CD8-positive, alpha-beta memory T cell (primary cell): ENCODE measurements at places on chromosomes 12 and 14.
A peak's percentile ranks its signal among the peaks of the same experiment; 100 is the strongest.

- H3K36me3 ChIP-seq = peaks cover 21% of the 10 kb centered on the region
- peaks cover 4% of the 10 kb centered on the region for H3K4me1 ChIP-seq
- no peaks in the 10 kb centered on the region for H3K27me3 ChIP-seq
- no peak overlapping the region for H3K4me3 ChIP-seq
- DNase-seq = no peak
Measured at GRCh38 chr14:36313898-36314297, 6.5 kb downstream of the MBIP start.

DNA sequence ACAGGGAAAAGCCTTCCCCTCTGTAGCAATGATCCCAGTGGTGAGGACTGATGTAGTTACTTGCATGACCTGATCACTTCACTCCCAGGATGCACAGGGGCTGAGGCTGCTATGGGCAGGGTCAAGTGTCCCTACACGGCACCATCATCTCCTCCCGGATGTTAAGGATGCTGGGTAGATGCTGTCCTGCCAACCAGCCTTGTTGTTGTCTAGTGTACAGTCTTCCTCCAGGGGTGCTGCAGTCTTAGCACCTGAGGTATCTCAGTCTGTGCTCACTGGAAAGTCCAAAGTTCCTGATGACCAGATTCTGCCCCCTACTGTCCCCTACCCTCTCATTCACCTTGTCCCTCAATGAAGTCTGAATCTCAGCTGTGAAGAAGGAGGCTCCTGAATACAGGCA is 20.1 kb downstream of the CPM start:
- no peaks in the 10 kb centered on the region for H3K36me3 ChIP-seq
- H3K27ac ChIP-seq = no peak overlapping the region
- H3K4me1 ChIP-seq = no peaks in the 10 kb centered on the region
- DNase-seq = no peak
- H3K27me3 ChIP-seq = no peaks in the 10 kb centered on the region

DNA sequence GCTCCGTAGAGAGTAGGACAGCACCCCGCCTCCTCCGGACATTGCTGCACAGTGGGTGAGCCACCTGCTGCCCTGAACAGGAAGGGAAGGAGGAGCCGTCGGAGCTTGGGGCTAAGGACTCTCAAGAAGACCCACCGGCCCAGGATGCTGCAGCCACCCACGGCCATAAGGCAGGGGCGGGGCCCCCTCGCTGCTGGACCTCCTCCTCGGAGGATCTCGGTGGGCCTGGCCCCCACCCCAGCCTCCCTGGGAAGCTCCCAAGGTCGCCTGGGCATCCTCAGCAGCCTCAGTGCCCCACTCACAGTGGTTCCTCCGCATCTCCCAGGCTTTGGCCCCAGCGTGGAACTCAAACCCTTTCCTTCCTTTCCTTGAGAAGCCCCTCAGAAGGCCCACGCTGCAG is 68.6 kb upstream of the DIO3 start:
- no peak overlapping the region for H3K4me3 ChIP-seq
- H3K36me3 ChIP-seq = no peaks in the 10 kb centered on the region
- no peaks in the 10 kb centered on the region for H3K4me1 ChIP-seq
- H3K27ac ChIP-seq = no peak overlapping the region
- no peak for DNase-seq
- no peaks in the 10 kb centered on the region for H3K27me3 ChIP-seq

DNA sequence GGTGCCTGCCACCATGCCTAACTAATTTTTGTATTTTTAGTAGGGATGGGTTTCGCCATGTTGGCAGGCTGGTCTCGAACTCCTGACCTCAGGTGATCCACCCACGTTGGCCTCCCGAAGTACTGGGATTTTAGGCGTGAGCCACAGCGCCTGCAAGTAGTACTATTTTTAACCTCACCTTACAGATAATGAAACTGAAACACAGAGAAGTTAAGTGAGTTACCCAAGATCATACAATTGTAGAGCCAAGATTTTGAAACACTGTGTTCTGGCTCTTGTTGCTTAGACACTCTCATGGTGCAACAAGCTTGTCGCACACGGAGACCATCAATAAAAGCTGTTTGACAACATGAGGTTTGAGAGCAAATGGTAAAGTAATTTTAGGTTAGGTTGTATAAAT is 159.1 kb upstream of the LMNTD1 start:
- H3K36me3 ChIP-seq = no peaks in the 10 kb centered on the region
- no peak overlapping the region for H3K27ac ChIP-seq
- DNase-seq = no peak
- no peaks in the 10 kb centered on the region for H3K27me3 ChIP-seq
- H3K4me1 ChIP-seq = no peaks in the 10 kb centered on the region
- no peak overlapping the region for H3K4me3 ChIP-seq

- no peaks in the 10 kb centered on the region for H3K4me1 ChIP-seq
- H3K36me3 ChIP-seq = no peaks in the 10 kb centered on the region
- no peak overlapping the region for H3K27ac ChIP-seq
- H3K27me3 ChIP-seq = no peaks in the 10 kb centered on the region
- DNase-seq = no peak
Measured at GRCh38 chr12:41983856-41984255, 160.8 kb downstream of the GXYLT1 start.

- no peaks in the 10 kb centered on the region for H3K36me3 ChIP-seq
- peaks cover 13% of the 10 kb centered on the region for H3K27me3 ChIP-seq
- DNase-seq = peak; percentile 38
- H3K4me3 ChIP-seq = peak overlapping the region; percentile 41
- no peak overlapping the region for H3K27ac ChIP-seq
Measured at GRCh38 chr12:107912421-107913004, 138.0 kb downstream of the ASCL4 start.

DNA sequence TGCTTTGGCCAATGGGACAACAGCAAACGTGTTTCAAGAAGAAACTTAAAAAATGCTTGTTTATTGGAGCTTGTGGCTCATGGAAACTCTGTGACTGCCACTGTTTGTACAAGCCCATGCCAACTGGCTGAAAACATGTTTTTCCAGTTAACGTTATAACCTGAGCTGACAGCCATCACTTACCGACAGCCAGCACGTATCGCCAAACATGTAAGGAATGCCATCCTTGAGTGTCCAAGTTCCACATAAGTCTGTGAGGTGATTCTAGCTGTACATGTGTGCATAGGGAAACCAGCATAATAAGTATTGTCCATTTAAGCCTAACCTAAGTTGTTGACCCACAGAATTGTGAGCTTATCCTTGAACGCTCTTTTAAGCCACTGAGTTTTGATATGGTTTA is 596.9 kb downstream of the TRHDE start:
- DNase-seq = no peak
- no peaks in the 10 kb centered on the region for H3K4me1 ChIP-seq
- no peaks in the 10 kb centered on the region for H3K27me3 ChIP-seq
- no peaks in the 10 kb centered on the region for H3K36me3 ChIP-seq

- no peaks in the 10 kb centered on the region for H3K4me1 ChIP-seq
- no peak overlapping the region for H3K27ac ChIP-seq
- DNase-seq = no peak
- no peaks in the 10 kb centered on the region for H3K36me3 ChIP-seq
- no peaks in the 10 kb centered on the region for H3K27me3 ChIP-seq
Measured at GRCh38 chr12:97512696-97513095, 50.1 kb downstream of the RMST start.

DNA sequence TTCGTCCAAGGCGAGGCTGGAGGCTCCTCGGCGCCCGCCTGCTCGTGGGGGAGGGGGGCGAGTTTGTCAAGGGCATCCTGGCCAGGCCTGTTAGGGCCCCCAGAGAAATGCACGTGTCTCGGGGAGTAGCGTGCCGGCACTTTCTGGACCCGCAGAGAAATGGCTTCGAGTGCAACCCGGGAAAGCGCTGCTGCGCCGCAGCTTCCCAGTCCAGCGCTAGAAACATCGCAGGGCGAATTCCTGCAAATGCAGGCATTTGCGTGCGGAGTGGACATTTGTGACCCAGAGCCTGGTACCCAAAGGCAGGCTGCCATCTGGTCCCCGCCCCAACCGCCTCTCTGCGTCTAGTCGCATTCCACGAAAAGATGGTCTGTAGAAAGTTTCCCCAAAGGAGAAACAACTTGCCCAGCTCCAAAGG is 756 bp downstream of the LGR5 start:
- H3K27ac ChIP-seq = no peak overlapping the region
- peaks cover 9% of the 10 kb centered on the region for H3K4me1 ChIP-seq
- H3K27me3 ChIP-seq = peaks cover 13% of the 10 kb centered on the region
